ENCODE measurements at places on chromosomes 11 and 22.

- DNase-seq = no peak
Observed at GRCh38 chr11:69173925-69174581, 18.3 kb downstream of the SMIM38 start.

- no peak for DNase-seq
Observed at GRCh38 chr11:69986830-69987229, 91.3 kb upstream of the ANO1 start.

- no peak for DNase-seq
Observed at GRCh38 chr11:76579752-76580151, 90.8 kb downstream of the LRRC32 start.

DNA sequence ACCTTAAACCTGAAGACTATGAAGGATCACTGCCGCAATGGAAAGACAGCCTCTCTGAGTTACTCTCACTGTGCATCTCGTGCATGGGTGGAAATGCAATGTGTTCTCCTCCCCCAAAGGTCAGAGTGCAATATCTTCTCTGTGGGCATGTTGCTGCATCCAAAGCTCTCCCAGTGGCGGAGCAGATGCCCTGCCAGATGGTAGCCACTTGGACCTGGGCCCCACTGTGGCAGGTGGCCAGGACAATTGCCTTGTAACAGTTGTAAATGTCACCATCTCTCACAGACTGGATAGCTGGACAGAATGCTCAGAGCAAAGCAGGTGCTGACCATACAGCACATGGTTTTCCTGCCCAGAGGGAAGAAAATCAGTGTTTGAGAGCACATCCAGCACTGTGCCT lies 542.0 kb downstream of the FAM181B start:
- no peak for DNase-seq

DNA sequence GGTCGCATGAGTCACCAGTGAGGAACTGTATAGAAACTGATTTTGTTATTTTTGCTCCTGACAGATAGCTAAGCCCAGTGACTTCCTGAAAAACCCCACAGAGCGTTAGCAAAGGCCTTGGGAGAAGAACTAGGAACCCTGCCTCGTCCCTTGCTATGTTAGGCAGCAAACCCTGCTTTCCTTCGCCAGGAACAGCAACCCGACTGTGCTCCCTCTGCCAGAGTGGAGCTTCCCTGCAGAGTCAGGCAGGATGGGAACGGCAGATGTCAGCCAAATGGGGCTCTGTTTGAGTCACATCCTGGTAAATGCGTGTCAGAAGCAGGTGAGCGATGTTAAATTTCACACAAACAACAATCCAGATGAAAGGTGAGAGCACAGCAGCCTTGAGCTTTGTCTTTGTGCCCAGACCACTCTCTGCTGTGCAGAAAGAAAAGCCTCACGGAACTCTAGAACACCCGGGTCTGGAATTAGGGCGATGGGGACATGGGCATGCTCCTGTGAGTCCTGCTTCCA lies 186.6 kb downstream of the ADAMTS15 start:
- no peak for DNase-seq

DNA sequence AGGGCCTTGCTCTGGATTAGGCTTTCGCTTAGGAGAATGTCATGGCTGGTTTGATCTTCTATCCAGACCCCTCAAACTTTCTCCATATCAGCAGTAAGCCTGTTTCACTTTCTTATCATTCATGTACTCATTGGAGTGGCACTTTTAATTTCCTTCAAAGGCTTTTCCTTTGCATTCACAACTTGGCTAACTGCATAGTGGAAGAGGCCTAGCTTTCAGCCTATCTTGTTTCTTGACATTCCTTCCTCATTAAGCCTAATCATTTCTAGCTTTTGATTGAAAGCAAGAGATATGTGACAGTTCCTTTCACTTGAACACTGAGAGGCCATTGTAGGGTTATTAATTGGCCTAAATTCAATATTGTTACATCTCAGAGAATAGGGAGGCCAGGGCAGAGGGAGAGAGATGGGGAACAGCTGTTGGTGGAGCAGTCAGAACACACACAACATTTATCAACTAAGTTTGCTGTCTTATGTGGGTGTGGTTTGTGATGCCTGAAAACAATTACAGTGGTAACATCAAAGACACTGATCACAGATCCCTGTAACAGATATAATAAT lies 37.7 kb upstream of the APOBEC3A start:
- DNase-seq = no peak

- DNase-seq = no peak
Observed at GRCh38 chr11:1480555-1481482, 5.8 kb downstream of the MOB2 start.

- DNase-seq = peak; percentile 47
Observed at GRCh38 chr11:76277298-76278175, 71.2 kb upstream of the WNT11 start.

- no peak for DNase-seq
Observed at GRCh38 chr11:24794064-24794463, 297.2 kb downstream of the LUZP2 start.

DNA sequence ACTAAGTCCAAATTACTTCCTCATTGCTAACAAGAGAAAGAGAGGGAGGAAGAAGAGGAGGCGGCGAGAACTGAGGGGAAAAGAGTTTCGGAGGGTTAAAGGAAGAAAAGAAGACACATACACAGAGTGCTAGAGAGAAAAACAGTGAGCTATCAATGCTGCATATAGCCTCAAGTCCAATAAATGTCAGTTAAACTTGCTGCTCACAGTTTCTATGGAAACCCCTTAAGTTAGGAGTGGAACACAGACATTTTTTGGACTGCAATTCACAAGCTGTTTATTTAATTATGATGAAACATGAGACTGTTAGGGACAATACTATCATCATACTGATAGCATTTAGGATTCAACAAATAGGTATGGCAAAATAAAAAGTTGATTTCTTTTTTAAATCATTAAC lies 1320.4 kb downstream of the LRRC4C start:
- DNase-seq = no peak

GRCh38 chr11:60950933-60951605 lies 907 bp downstream of the SLC15A3 start:
- peak; percentile 65 for DNase-seq

- no peak for DNase-seq
Observed at GRCh38 chr22:31107894-31108218, 488 bp upstream of the SELENOM start.
